Astrocyte (in vitro differentiated cells and primary cell): ENCODE measurements at places on chromosomes 3 and 15. TPM values are rescaled to one million over a fixed set of nuclear protein-coding genes. Genes with fewer than 3 reads are reported as not detected.

The SLC38A3 gene
- 0.68 and 1.9 TPM in 2 replicates for total RNA-seq

GRCh38 chr3:66534304-66534845, 33.6 kb upstream of the LRIG1 start:
- DNase-seq, result no peak

- no peak for DNase-seq
Observed at GRCh38 chr3:61227799-61228198, 23.5 kb downstream of the FHIT start.

- no peak for DNase-seq
Observed at GRCh38 chr3:16236030-16236639, 28.6 kb downstream of the DPH3 start.

The RPUSD3 gene
- 35.4 and 36.2 TPM in 2 replicates for total RNA-seq

GRCh38 chr15:90836296-90836871, 32.0 kb upstream of the FURIN start:
- DNase-seq, result peak; percentile 65

- DNase-seq, result peak; percentile 30
Observed at GRCh38 chr3:194397757-194398312, 1.2 kb downstream of the GP5 start.

DNA sequence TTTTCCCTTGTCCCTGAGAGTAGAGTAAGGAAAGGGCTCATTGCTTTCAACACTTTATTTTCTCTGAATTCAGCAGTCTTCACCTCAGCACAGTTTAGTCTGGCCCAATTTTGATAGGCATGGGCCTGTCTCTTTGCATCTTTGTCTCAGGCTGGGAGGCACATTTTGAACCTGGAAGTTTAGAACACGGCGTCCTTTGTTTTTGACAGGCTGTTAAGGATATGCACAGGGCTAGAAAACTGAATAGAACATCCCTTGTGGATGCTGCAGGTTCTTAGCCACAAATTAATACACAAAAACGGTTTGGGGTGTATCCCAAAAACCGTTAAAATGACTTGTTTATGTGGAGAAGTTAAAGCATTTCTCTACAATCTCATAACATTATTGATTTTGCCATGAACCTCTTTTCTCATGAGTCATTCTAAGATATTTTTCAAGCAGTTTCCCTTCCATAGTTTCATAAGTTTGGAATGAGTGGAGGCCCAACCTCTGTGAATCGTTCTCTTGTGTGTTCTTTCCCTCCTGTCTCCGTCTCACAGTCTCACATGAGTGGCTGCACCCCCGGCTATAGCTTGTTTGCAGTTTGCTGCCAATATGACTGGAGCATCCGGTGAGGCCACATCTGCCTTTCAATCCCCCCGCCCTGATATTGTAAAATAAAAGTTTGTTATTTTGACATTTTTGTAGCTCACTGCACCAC, 192.9 kb upstream of the EIF1B start:
- peak; percentile 69 for DNase-seq

DNA sequence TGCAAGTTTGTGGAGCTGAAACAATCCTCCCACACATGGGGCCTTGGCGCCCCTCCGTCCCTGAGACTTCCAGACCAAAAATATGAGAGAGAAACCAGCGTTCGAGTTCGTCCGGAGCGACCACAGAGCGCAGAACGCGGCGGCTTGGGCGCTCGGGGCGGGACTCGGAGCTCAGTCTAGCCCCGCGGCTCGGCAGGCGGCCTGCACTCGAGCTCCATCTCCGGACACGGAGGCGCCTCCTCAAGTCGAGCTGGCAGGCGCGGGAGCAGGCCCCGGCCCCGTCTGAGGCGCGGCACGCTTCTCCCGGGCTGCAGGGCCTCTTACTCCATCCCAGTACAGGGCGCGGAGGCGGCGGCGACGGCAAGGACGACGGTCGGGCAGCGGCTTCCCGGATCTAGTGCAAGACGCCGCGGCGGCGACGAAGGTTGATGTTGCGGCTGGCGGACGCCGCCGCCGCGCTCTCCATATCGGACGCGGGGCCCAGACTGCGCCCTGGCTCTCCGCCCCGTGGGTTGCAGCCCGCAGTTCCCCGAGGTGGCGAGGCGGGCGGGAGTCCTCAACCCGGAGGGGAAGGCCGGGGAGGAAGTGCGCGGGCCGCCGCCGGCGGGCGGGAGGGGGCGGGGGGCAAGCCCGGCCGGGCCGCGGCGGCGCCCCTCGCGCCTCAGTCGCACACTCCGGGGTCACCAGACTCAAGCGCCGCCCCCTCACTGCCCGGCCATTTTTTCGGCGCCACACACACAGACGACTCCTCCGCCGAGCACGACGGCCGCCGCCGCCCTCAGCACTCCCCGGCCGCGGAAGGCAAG, 674 bp downstream of the MSL2 start:
- DNase-seq, result peak; percentile 46

DNA sequence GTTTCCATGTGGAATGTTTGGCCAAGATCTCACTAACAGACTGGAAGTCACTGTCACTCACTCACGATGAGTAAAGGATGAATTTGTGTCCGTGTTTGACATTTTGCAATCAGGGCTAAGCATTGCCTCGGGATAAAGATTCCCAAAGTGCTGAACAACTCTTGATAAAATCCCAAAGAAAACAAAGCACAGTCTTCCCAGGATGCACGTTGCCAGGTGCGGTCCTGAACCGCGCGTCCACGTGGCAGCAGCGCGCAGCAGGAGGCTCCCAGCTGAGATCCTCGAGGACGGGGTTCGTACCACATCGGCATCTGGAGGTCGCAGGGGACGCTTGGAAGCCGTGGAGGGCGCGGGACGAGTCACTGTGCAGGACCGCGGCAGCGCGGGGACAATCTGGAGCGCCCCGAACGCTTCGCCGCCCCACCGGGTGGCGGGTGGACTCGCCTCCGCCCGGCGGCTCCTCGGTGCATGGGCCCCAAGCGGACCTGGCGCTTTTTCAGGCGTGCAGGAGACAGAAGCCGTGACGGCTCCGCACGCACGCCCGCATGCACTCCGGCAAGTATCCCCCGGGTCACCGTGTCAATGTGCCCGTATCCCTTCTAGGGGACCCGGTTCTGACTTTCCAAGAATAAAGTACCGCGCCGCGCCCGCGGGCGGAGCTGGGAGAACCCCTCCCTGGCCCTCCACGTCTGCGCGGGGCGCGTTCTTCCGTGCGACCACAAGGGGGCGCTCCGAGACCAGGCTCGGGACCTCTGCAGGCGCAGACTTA, 17.7 kb downstream of the CPN2 start:
- DNase-seq, result peak; percentile 32

- DNase-seq, result no peak
Observed at GRCh38 chr3:18586076-18586475, 160.9 kb upstream of the SATB1 start.

The LRRC31 gene
- 0.16 TPM in 1 of 2 replicates, not detected in the other for total RNA-seq

The ISL2 gene
- 1.3 and 2.1 TPM in 2 replicates for total RNA-seq

The CCDC39 gene
- not detected in 2 replicates for total RNA-seq

The PLA2G4E gene
- total RNA-seq, result not detected in 2 replicates

DNA sequence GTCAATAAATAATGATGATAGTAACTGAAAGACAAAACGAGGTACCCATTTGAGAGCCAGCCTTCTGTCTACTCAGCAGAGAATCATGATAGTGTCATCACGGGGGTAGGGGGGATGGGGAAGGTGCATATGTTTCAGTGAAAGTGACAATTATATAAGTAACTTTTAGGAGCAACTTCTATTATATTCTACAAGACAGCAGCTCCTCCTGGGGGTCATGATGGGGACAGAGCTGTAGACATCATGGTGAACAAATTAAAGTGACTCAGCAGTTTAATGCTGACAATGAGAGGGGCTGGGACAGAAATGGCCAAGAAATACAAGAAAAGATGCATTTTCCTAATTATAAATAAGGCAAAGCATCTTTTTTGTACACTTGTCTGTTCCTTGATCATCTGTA, 11.8 kb downstream of the CAPN3 start:
- DNase-seq, result no peak

GRCh38 chr3:107560166-107560565, 37.4 kb downstream of the BBX start:
- DNase-seq, result no peak

The ANKRD63 gene
- total RNA-seq, result not detected in 2 replicates

DNA sequence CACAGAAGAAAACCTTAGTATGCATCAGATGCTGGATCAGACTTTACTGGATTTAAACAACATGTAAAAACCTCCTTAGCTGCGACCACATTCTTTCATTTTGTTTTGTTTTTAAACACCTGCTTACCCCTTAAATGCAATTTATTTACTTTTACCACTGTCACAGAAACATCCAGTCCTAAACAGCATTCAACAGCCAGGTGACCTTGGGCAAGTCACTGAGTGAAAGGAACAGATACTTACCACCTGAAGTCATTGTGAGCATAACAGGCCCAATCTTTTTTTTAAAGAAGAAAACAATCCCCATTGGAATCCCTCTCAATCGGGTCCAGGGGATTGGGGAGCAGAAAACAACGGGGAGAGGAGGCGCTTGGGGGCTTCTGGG, 390 bp downstream of the STARD5 start:
- no peak for DNase-seq

The RGMA gene
- 5.7 and 6.2 TPM in 2 replicates for total RNA-seq

The LMOD3 gene
- 0.07 TPM in 1 of 2 replicates, not detected in the other for total RNA-seq

The PRICKLE2 gene
- total RNA-seq, result 84.4 and 101 TPM in 2 replicates

- DNase-seq, result no peak
Observed at GRCh38 chr15:73024168-73024567, 28.1 kb upstream of the NEO1 start.

DNA sequence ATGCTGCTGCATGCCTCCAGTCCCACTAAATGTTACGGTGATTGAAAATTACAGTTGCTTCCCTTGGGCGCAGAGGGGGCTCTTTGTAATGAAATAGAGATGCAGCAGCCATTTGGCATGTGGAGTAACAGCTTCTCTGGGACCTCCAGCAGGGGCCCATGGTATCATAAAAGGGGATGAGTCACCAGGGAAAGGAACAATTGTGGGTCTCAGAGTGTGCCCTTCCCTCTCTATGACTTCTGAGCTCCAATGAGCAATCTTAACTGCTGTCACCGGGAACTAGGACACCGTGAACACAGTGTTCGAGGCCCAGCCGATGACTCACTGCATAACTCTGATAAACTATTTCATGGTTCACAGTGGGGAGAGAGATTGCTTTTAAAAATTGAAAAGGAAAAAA, 164.8 kb upstream of the NUDT16 start:
- DNase-seq, result peak; percentile 83

DNA sequence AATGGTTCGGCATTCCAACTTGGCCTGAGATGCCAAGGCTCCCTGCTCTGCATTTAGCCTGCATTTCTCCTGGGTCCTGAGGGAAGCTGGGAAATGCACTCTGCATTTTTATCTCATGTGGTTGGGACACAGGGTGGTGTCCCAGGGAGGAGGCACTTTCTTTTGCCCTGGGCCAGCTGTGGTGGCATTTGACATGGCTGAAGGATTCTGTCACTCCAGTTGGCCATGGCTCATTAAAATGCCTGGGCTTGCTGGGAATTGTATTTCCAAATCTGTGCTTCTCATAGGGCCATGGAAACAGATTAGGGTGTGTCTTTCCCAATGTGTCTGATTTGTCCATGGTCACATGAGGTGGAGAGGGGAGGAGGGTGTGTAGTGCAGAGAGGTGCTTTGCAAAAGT, 128.3 kb upstream of the RGMA start:
- DNase-seq, result no peak

The MASP1 gene
- 0.62 and 0.79 TPM in 2 replicates for total RNA-seq

GRCh38 chr3:112149136-112149535, 16.1 kb upstream of the GCSAM start:
- DNase-seq, result no peak

The ALDH1A2 gene
- total RNA-seq, result 0.98 and 1.7 TPM in 2 replicates
